ENCODE measurements at places on chromosomes 6 and 20.

GRCh38 chr20:48667889-48668413 lies 159.8 kb downstream of the PREX1 start:
- no peak for DNase-seq

GRCh38 chr20:35145141-35145564 lies 2.0 kb downstream of the EDEM2 start:
- DNase-seq: peak; percentile 87

DNA sequence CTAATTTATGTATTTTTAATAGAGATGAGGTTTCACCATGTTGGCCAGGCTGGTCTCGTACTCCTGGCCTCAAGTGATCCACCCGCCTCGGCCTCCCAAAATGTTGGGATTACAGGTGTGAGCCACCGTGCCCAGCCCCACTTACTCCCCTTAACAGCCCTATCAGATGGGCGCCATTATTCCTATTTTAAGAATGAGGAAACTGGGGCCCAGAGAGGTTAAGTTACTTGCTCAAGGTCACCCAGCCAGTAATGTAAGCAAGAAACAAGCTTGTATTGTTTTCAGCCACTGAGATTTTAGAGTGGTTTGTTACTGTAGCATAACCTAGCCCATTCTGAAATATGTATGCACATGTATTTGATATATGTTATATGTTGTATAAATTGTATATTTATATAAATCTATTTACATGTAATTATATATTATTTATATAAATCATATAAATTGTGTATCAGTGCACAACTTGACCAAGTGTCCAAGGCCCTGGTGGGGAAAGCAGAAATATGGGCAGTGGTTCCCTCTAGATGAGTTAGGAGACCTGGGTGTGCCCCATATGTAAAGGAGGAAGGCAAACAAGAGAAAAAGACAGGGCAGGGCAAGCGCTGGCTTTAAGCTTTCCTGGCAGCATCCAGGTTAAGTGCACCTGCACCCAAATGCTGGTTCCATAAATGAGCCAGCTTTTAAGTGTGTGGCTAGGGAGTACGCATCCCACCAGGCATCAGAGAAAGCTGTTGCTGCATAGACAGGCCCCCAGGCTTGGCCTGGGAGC lies 1.2 kb upstream of the GUCA1A start:
- no peak for DNase-seq

- no peak for DNase-seq
These were observed 20.6 kb downstream of the SLC2A12 start for GRCh38 chr6:134031696-134032255.

- DNase-seq: no peak
These were observed 130.8 kb upstream of the TNFAIP3 start for GRCh38 chr6:137736048-137736818.

DNA sequence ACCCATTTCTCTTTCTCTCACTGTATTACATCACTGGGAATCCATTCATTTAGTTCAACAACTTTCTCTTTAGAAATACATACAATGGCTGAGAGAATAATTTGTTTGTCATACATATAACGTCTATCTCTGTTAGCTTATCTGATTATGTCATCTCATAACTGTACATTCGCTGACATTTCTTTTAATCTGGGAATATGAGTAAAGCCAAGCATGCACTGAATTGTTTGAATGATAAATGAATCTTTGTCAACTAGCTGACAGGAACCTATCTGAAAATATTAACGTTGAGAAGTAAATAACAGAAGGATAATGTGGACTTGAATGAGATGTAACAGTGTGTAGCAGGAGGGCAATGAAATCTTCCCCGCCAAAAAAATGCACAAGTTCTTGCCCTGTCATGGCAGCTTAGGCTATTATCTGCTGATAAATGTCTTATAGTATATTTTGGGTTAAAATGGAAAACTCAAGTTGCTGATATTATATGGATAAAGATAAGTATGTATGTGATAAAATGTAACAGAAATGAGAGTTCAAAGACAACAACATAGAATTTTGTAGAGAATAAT lies 581.2 kb upstream of the ADGRB3 start:
- DNase-seq: no peak

DNA sequence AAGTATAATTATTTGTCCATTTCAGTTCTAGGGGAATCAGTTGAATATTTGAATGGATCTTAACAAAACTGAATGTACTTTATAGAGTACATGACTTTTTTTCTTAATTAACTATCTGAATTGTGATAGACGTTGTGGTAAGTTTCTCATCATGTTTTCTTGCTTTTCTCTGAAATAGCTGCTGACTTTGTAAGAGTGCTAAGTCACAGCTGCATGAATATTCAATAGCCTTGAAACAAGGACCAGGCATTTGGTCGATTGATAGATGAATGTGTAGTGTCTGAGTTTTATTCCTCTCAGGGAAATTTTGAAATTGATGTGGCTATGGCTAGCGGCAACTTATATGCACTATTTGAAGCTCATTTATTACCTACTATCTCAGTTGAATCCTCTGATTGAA lies 56.0 kb downstream of the ADGRB3 start:
- DNase-seq: no peak

GRCh38 chr6:22970004-22970403 lies 400.6 kb downstream of the HDGFL1 start:
- no peak for DNase-seq

GRCh38 chr20:21433329-21433890 lies 36.1 kb upstream of the NKX2-4 start:
- DNase-seq: no peak

DNA sequence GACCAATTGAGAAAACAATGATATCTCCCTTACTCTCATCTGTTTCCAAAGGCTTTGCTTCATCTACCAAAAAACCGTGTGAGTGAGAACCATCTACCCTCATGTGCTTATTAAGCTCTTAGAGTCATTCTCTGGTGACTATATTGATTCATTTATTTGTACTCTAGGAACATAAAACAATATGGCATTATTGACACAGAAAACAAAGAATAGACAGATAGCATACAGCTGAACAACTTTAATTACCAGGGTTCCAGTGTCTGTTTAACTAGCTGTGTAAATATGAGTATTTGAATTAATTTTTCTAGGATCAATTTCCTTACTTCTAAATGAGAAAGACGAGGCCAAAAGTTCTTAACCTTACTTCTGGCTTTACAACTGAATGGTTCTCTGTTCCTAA lies 31.3 kb upstream of the HEY2 start:
- DNase-seq: no peak

- DNase-seq: no peak
These were observed 8.5 kb downstream of the BAG6 start for GRCh38 chr6:31643818-31644454.

DNA sequence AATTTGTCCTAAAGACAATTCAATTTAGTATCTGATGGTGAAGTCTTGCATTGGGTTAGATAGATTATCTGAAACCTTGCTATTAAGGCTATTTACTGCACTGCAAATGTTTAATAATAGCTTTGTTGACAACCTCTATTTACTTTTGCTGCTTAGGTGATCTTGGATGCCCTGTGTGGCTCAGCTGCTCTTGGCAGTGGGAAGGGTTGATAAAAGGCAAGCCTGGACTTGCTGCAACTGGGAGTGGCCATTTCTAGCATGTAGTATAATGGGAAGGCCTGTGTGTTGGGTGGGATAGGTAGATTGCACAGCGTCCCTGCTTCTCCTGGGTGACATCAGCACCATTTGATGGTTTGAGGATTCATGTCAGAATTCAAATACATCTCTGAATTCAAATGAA lies 49.1 kb downstream of the ARMC2 start:
- no peak for DNase-seq

DNA sequence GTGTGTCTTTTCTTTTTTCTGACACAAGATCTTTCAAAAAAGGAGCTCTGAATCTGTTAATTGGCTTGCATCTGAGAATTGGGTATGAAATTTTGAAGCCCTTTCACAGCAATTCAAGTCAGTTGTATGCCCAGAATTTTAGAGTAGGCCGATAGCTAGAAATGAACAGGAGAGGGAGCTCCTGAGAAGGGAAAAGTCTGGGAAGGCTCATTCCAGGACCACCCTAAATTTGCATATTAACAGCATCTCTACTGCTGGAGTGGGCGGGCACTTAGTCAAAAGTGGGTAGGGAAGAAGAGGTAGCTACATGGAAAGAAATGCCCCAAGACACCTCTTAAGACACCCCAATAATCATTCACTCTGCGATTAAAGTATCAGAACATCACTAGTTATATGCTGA lies 928.3 kb downstream of the TBC1D32 start:
- DNase-seq: no peak

GRCh38 chr6:20681243-20681684 lies 147.0 kb downstream of the CDKAL1 start:
- no peak for DNase-seq

DNA sequence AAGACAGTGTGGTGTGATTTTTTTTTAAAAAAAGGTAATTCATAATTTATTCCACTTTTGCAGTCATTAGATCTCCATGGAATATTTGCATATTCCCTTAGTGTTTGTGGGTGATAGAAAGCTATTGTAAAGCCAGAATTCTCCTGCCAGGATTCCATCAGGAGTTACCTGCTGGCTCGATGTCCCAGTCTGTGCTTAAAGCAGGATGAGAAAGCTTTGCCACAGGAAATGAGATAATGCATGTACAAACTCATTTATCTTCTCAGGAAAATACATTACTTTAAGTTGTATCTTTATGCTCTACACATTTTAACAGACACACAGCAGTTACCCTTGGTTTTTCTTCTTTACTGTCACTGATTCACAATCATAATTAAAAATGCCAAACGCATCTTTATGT lies 553.0 kb downstream of the CD109 start:
- DNase-seq: no peak

DNA sequence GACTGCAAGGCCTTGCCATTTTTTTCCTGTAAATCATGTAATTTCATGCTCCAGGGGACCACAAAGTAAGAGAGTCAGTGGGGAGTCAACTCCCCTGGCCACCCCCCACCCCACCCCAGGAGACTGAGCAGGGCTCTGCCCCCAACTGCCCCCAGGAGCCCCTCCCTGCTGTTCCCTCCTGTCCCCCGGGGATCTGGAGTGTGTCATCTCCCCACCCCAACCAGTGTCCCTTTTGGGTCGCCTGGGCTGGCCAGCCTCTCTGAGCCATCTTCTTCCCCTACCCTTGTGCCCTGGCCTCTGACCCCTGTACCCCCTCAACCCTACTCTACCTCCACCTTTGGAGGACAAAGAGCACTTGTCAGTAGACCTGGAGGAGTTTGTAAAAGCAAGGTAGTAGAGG lies 29.4 kb downstream of the FOXP4 start:
- DNase-seq: no peak

Data from cerebellum (tissue), 4 donors.